ENCODE measurements at places on chromosomes 11 and 22.

DNA sequence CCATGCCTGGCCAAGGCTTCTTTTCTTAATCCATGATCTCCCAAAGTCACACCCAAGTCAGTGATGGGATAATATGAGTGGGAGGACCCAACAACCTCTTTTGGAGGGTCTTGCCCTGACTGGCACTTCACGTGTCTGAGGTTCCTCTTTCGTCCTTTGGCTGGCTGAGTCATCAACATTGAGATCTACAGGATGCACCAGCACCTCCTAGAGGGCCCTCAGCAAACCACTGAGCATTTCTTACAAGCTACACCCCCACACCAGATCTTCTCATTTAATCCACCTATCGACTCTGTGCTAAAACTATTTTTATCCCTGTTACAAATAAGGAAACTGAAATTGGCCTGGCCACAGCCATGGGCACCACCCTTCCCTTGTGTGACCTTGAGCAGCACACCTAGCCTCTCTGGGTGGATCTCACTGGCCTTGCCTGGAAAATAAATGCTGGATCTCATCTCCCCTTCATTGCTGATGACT is 63.4 kb downstream of the FLI1 start:
- no peaks in the 10 kb centered on the region for H3K27me3 ChIP-seq
- no peak overlapping the region for H3K27ac ChIP-seq
- peaks cover 7% of the 10 kb centered on the region for H3K4me1 ChIP-seq

- H3K4me1 ChIP-seq, result no peaks in the 10 kb centered on the region
- H3K4me3 ChIP-seq, result no peak overlapping the region
- no peak for DNase-seq
- no peak overlapping the region for H3K27ac ChIP-seq
These were observed 59.3 kb upstream of the BLID start for GRCh38 chr11:122175306-122175705.

- no peak overlapping the region for H3K4me3 ChIP-seq
- no peaks in the 10 kb centered on the region for H3K4me1 ChIP-seq
- H3K36me3 ChIP-seq, result peaks cover 76% of the 10 kb centered on the region
These were observed 35.5 kb upstream of the ST14 start for GRCh38 chr11:130124096-130124495.

DNA sequence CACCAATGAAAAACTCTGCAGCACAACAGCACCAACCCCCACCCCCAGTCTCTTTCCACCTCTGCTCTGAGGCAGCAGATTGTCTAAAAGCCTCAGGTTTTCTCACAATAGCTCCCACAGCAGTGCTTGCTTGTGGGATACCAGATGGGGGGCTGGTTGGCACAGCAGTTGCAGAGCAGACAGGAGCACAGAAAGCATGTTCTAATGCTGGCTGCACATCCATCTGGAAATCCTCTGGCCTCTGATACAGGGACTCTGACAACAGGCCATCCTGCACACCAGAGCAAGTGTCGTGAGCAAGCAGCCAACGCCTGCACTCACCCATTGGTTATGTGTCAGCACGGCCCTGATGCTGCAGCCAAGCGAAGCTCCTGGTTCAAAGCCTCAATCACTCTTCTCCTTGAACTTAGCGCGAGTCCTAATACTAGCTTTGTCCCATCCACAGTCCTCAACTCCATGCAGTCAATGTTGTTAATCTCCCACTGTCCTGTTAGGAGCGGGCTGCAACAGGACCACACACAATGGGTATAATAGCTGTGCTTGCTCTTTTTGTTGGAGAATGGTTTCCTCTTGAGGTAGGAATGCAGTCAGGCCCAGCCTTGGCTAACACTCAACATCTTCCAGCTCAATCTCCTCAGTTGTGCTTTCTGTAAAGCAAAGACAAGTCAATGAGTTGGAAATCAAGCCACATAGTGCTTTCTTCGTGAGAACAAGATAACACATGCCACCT is 30.3 kb downstream of the VSTM5 start:
- DNase-seq, result no peak
- H3K4me3 ChIP-seq, result no peak overlapping the region
- no peaks in the 10 kb centered on the region for H3K4me1 ChIP-seq
- H3K36me3 ChIP-seq, result peaks cover 4% of the 10 kb centered on the region
- no peaks in the 10 kb centered on the region for H3K27me3 ChIP-seq

- no peak for DNase-seq
- no peaks in the 10 kb centered on the region for H3K27me3 ChIP-seq
- no peak overlapping the region for H3K4me3 ChIP-seq
- no peaks in the 10 kb centered on the region for H3K36me3 ChIP-seq
These were observed 134.5 kb downstream of the WNT7B start for GRCh38 chr22:45842291-45842991.

DNA sequence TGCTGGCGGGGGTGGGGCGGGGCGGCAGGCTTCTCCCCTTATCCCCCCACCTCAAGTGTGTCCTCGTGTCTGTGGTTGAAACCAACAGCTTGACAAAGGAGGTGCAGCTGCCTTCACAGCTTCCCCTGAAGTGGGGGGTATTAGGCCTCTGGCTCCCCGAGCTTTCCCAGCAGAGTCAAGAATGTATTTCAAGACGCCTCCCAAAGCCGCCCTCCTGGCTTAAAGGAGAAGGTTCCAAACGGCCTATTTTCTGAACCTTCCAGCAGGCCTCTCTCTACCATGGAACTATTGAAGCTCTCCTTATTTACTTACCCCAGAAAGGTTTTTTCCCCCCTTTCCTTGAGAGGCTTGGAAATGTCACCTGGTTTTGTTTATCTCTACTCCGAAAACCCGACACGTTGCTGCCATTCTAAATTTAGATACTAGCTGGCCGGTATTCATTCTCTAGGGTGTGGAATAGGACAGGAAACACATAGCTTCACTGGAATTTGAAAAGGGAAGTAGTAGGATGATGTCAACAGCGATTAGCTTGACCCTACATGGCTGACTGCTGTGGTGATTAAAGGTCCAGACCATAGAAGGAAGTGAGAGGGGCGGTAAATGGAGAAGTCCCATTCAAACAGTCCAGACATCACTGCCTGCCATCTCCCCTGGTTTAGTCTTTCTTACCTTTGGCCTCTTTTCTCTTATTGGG is 671 bp upstream of the PICALM start:
- H3K36me3 ChIP-seq, result no peaks in the 10 kb centered on the region
- peak overlapping the region; percentile 63 for H3K4me3 ChIP-seq
- DNase-seq, result peak; percentile 56
- H3K27me3 ChIP-seq, result no peaks in the 10 kb centered on the region

DNA sequence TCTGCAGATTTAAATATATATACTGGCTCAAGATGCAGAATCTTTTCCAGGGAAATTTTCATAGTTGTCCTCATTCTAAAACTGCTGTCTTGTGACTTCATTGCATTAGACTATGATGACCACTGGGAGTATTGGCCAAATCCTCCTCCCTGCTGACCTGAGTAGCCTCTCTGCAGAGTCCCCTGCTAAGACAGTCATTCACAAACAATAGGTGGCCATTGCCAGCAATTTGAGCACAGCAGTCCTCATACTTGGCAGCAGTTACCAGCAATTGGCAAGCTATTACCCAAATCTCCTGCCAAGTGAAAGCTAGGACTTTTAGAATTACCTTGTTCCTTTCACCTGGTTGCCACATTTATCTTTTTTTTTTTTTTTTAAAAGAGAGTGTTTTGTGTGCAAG is 325.8 kb downstream of the FAT3 start:
- no peaks in the 10 kb centered on the region for H3K27me3 ChIP-seq
- peaks cover 1% of the 10 kb centered on the region for H3K36me3 ChIP-seq
- H3K4me3 ChIP-seq, result no peak overlapping the region
- peak; percentile 80 for DNase-seq

DNA sequence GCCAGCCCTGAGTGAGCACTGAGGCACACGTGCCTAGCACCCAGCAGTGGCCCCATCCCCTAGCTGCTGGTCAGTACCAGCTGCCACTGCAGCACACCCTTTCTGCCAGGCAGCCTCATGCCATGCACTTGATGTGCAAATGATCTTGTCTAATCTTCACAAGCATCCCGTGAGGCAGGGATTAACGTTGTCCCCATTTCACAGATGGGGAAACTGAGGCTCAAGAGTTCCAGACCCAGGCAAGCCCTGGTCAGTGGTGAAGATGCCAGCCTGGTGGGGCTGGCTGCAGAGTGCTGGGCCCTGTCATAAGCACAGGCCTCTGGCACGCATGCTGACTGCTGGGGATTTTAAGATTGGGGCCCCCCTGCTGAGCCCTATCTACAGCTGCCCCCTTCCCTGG is 8.4 kb upstream of the CDKN1C start:
- DNase-seq, result no peak
- no peaks in the 10 kb centered on the region for H3K27me3 ChIP-seq
- no peaks in the 10 kb centered on the region for H3K36me3 ChIP-seq
- H3K27ac ChIP-seq, result no peak overlapping the region
- no peak overlapping the region for H3K4me3 ChIP-seq
